Bronchial epithelial cell (primary cell): ENCODE measurements at places on chromosomes 1 and 21. TPM values are rescaled to one million over a fixed set of nuclear protein-coding genes. Genes with fewer than 3 reads are reported as not detected.

Gene CDA
- 0.79 and 1.4 TPM in 2 replicates for total RNA-seq

Gene EXTL1
- total RNA-seq, result not detected in 2 replicates

Gene ADORA3
- not detected in 2 replicates for total RNA-seq

Gene ACKR1
- total RNA-seq, result not detected in 2 replicates

Gene S100A7A
- total RNA-seq, result not detected in 2 replicates

Gene NCMAP
- total RNA-seq, result 0.13 TPM in 1 of 2 replicates, not detected in the other

Gene SYT6
- total RNA-seq, result not detected in 2 replicates

Gene PTPRU
- 40.8 and 53.2 TPM in 2 replicates for total RNA-seq

Gene CAMK1G
- total RNA-seq, result not detected in 2 replicates

Gene PGLYRP3
- 0.53 and 4.6 TPM in 2 replicates for total RNA-seq

Gene CHI3L2
- 0.26 TPM in 1 of 2 replicates, not detected in the other for total RNA-seq

Gene SPTA1
- not detected in 2 replicates for total RNA-seq

Gene TNFAIP8L2
- total RNA-seq, result not detected in 2 replicates

Gene CR1
- total RNA-seq, result not detected in 2 replicates
